Cortex of kidney (tissue), 1 donor: ENCODE measurements at places on chromosomes 1 and 21.

- DNase-seq: no peak
Observed at GRCh38 chr1:201482755-201483154, 13.8 kb upstream of the PHLDA3 start.

DNA sequence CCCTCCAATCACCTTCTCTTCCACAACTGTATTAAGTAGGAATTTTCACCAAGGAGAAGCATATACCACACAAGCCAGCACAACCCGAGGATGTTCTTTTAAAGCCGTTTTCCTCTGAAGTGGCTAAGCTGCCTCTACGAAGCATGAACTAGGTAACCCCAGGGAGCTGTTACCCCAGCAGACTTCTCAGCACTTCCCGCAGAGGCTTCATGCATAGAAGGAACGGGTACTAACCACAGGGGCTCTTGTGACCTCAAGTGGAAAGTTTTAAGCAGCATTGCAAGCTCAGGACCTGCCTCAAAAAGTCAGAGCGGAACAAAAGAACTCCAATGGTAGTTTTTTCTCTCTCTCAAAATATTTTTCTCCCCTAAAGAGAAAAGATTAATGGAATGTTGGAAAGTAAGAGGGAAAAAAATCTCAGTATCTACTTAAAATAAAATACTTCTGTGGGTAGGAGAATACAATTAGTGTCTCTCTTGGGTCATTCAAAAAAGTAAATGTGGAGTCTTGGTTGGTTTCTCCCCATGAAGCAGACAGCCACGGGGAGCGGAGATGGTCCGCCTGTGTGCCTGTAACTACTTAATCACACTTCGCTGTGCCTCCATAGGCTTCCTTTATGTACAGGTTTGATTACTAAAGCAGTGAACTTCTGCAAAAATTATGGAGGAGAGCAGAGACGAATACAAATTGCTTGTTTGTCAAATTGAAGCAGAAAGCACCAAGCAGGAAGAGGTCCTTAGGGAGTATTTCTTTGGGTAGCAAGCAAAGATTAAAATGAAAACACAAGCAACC is 40.9 kb downstream of the STX6 start:
- DNase-seq: no peak

GRCh38 chr1:57887964-57888491 is 464.2 kb upstream of the DAB1 start:
- DNase-seq: no peak

- no peak for DNase-seq
Observed at GRCh38 chr1:80384083-80384830, 1377.7 kb upstream of the ADGRL4 start.

GRCh38 chr1:218476385-218476784 is 131.2 kb downstream of the TGFB2 start:
- no peak for DNase-seq

- no peak for DNase-seq
Observed at GRCh38 chr1:43068911-43069310, 103.2 kb downstream of the EBNA1BP2 start.

DNA sequence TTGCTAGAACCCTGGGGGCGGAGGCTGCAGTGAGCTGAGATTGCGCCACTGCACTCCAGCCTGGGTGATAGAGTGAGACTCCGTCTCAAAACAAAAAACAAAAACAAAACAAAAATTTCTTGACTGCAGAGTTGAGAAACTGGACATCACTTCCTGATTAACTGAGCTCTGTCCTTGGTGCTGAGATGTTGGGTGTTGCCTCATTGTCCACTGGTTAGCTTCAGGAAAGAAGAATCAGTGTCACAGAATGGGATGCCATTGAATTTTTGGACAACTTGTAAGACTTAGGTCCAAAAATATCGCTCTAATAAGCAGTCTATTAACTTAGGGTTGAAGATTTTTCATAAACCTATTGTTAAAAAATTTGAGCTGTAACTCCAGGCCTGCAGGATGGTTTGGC is 23.8 kb upstream of the KCNA10 start:
- no peak for DNase-seq

DNA sequence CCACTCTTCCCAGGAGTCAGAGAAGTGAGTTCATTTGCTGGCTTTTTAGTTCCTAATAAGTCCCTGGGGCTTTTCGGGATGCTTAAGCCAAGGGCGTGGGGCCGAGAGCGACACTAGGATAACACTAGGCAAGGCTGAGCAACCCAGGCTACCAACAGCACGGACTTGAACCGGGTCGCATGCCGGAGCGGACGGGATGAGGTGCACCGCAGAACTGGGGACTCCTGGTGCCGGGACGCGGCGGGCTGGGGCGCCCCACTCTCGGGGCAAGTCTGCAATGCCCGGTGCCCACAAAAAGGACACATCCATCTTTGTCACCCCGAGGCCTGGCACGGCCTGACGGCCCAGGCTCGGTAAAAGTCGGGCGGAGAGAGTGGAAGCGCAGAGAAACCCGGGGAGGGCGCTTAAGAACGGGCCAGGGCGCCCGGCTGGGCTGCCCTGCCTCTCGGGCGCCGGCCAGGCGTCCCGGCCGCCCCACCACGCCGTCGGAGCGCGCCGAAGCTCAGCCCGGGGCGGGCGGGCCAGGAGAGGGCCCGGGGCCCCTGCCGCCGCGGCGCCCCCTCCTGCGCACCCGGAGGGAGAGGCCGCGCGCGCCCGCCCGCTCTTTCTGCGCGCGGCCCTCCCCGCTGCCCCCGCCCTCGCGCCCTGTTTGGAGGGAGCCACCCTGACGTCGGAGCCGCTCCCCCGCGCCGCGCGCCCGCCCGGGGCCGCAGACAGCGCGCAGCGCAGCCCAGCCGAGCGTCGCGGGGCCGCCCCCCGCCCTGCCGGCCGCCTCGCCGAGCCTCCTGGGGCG is at the start of gene NBL1:
TSS of gene NBL1 (plus strand) at position 710 of the 793 bp plus-strand sequence. CDS start 10,720 bp downstream, outside the sequence.
- DNase-seq: no peak

- DNase-seq: no peak
Observed at GRCh38 chr1:165152109-165152508, 204.4 kb downstream of the LMX1A start.

DNA sequence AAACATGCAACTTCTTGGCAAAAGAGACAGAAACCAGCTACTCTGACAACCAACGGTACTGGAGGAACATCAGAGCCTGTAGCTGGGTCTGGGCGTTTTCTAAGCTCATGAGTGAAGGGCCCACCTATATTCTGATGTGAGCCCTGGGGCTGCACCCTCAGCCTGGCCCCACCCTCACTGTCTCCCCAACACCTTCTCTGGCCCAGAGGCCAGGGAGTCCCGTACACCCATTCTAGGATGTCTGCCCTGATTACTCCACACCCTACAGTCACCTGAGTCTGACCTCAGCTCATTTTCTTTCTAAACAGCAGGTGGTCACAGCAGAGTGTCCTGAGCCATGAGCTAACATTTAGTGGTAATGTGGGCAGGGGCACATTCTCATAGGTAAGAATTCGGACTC is 439.2 kb downstream of the MATN1 start:
- DNase-seq: no peak

GRCh38 chr1:210124736-210125135 is 107.9 kb upstream of the SERTAD4 start:
- DNase-seq: no peak

- DNase-seq: no peak
Observed at GRCh38 chr1:39572379-39573096, 4.1 kb downstream of the PABPC4 start.

DNA sequence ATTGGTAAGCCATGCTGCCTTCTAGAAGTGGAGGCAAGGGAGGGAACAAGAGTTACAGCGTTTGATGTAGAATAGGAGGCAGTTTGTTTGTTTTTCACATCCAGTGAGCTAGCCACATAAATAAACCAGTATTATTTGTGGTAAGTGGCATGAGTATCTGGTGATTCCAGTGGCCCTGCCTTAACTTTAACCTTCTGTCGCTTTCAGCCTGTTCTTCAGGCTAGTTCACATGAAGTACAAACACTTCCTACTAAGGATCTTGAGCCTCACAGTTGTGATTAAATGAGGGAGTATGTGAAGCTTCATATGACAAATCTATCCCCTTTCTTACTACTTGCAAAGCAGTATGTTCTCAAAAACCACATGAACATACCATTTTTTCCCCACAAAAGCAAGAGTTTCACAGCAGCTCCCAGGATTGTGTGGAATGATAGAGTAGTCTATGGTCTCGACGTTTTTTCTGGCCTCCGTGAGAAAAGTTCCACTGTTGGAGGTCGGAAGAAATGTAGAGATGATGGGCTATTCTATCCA is 59.5 kb downstream of the PHACTR4 start:
- DNase-seq: no peak

GRCh38 chr1:172824209-172824608 is 165.3 kb downstream of the FASLG start:
- no peak for DNase-seq

DNA sequence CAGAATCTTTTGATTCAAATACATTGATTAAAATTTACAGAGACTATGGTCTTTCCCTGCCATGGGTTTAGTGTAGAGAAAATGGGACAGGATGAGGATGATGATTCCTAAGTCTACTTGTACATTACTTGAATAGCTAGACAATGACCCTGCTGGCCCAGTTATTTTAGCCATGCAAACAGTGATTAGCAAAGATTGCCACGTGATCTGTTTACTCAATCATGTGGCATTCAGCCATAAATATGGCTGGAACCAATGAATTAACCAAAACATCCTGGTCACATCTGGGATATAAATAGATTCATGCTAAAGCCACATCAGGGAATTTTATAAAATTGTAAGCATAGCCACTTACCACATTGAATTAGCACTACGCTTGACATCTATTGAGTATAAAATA is 167.3 kb downstream of the PBX1 start:
- no peak for DNase-seq

DNA sequence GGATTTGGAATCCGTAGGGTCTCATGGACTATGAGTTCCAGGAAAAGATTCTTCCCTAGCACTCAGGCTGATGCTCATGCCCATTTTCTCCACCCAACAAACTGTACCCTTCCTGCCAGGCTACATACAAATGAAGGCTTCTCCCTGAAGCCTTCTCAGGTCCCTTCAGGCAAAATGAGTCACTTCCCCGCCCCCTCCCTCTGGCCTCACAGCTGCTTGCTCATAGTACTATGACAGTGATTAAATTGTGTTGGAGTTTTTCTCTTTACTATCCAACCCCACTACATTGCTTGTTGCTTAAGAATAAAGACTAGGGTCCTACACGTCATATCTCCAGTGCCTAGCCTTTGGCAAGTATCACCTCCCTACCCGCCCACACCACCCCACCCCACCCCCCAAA is 207.6 kb upstream of the NFIA start:
- no peak for DNase-seq

DNA sequence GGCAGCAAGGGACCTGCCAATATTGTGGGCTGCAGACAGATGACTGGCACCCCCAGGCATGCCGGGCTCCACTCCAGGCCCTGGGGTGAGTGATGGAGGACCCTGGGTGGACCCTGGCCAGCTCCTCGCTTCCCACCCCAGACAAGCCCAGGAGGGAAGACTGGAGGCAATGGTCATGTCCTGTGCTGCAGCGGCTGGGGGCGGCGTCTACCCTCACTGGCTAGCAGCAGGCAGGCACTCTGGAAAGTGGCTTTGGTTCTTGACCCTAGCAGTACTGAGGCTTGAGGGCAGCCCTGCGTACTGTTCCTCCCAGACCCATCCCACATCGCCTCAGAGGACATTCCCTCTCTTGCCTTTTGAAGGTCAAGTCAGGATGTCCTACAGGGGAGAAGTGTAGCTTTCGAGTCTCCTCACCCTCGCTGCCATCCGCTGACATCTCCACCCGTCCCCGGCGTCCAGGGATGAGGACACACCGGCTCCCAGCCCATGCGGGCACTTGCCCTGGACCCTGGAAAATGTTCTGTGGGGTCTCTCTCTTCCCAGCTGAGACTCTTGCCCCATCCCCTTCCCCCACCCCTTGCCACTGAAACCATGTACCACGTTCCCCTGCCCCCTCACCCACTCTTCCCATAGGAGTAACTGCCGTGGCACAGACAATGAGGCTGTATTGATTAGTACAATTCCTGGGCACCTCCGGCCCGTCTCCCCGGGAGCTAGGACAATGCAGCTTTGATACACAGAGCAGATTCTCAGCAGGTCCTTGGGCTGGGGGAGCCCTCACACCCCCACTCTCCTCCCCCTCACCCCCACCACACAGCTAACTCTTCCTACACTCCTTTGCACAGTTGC is 15.0 kb downstream of the SLC6A9 start:
- DNase-seq: no peak

DNA sequence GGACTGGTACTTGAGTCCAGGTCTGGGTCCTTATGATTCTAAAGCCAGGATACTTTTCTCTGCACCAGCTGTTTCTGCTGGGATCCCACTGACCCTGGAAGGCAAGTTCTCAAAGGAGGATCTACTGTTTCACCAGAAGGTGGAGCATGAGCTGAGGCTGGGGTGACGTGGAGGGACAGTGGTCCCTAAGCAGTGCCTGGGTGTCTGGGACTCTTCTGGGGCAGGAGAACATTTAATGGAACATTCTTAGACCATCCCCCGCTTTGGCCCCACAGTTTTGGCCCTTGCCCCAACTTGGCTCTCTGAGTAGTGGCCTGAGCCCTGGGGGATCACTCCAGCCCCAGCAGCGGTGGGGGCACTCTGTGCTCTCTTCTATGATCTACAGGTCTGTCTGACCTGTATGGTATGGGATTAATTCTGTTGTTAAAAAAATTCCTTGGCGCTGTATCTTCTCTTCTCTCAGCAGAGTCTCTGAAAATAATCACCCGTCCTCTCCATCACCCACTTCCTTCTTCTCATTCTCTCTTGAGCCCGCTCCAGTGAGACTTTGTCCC is 60.3 kb upstream of the CSF3R start:
- DNase-seq: no peak

- DNase-seq: no peak
Observed at GRCh38 chr1:207606362-207606755, 38.6 kb upstream of the CR1L start.

DNA sequence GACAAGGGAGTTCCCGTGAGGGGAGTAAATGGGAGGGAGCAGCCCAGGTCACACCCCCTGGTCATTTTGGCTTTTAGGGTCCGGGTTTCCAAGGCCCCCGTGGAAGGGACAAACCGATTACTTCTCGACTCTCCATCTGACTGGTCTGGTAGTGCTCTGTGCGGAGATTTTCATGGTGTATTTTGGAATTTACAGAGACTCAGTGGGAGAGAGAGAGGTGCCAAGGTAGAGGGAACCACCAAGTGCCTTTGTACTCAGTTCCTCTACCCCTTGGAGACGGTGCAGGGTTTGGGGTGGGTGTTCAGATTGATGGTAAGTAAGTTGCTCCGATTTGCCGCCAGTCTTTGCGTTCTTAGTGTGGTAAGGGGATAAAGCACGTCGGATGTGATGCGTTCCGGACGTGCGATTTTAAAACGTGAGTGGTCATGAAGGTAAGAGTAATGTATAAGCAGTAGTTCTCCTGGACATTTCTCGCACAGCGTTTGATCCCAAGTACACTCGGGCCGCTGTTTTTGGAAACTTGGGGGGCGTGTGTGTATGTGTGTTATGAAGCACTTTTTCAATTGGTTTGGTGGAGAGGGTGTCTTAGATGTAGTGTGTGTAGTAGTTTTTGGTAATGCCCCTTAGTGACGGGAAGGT is 682 bp downstream of the SUCO start:
- no peak for DNase-seq

- DNase-seq: no peak
Observed at GRCh38 chr1:19645411-19646251, 1.5 kb downstream of the NBL1 start.
